Smooth muscle cell of bladder (primary cell): ENCODE measurements at places on chromosomes 4 and X. TPM values are rescaled to one million over a fixed set of nuclear protein-coding genes. Genes with fewer than 3 reads are reported as not detected.

BEX3 gene
- total RNA-seq = 462 and 464 TPM in 2 replicates

CCKAR gene
- total RNA-seq = 0.28 and 0.57 TPM in 2 replicates

NUDT9 gene
- 9.5 and 19.3 TPM in 2 replicates for total RNA-seq

TRAM1L1 gene
- total RNA-seq = 0.43 and 0.92 TPM in 2 replicates

AFM gene
- not detected in 2 replicates for total RNA-seq

G3BP2 gene
- total RNA-seq = 101 and 166 TPM in 2 replicates
